ENCODE measurements at places on chromosomes 11 and 22.

GRCh38 chr11:33307984-33308383 lies 50.8 kb downstream of the HIPK3 start:
- DNase-seq = no peak

- no peak for DNase-seq
These were observed 68.5 kb upstream of the PARVG start for GRCh38 chr22:44112191-44112590.

DNA sequence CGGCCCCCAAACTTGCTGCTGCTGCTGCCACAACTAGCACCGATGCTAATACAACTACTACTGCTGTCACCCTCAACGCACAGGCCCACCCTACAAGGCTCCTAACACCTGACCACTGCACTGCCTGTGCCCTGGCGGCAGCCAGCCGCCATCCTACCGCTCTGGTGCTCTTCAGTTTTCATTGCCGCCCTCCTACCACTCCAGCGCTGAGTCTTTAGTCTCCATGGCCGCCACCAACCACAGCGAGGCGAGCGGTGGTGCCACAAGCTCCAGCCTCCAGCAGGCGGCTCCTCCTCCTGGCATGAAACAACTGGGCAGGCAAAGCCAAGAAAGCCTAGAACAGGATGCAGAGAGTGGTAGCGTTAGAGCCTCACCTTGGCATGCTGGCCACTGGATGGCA lies 5.0 kb upstream of the RFPL3 start:
- no peak for DNase-seq

DNA sequence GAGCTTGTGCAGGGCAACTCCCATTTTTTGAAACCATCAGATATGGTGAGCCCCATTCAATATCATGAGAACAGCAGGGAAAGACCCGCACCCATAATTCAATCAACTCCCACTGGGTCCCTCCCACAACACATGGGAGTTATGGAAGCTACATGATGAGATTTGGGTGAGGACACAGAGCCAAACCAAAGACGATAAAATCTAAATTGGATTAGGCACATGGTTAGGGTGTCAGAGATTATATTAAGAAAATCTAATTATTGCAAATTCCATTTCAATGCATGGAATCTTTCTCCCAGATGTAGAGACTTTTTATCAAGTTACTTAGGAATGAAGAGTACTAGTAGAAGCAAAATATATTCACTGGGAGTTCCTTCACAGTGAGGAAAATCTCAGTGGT lies 324.9 kb downstream of the JRKL start:
- no peak for DNase-seq

GRCh38 chr11:61747192-61747966 lies 5.1 kb upstream of the MYRF start:
- DNase-seq = peak; percentile 39

DNA sequence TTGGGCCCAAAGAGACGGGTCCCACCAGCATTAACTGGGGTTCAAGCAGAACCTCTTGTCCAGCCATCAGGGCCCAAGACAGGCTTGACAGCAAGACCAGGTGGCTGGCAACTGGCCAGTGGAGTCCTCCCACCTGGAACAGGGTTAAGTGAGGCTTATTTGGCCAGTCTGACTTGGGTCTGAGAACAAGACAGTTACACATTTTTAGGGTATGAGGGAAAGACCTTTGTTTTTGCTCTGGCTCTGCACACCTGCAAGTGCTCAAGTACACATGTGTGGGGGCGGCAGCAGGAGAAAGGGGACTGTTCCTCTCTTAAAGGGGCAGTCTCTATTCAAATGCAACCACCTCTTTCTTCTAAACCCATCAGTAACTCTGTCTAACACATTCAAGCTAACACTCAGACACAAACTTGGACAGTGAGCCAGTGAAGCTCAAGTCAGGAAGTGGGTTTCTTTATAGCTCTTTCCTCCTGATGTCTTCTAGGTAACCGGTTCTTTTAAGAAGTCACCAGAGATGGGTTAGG lies 116.2 kb downstream of the ETS1 start:
- DNase-seq = no peak

GRCh38 chr22:27602390-27602789 lies 199.2 kb downstream of the MN1 start:
- DNase-seq = no peak

DNA sequence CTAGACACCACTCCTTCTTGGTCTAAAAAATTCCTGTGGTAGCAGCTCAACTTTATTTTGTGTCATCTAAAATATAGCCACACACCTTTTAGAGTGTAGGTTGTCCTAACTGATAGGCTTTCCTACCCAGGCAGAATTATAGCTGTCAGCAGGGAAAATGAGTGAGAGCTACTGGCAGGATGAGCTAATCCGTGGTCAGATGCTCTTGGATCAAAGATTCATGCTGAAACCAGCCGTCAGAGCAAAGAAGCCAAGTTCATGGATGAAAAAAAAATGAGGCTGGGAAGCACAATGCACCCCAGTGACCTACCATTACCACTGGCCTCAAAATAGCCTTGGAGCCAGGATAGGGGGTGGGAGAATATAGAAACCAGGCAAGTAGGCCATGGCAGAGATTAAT lies 113.1 kb upstream of the BLID start:
- DNase-seq = no peak

DNA sequence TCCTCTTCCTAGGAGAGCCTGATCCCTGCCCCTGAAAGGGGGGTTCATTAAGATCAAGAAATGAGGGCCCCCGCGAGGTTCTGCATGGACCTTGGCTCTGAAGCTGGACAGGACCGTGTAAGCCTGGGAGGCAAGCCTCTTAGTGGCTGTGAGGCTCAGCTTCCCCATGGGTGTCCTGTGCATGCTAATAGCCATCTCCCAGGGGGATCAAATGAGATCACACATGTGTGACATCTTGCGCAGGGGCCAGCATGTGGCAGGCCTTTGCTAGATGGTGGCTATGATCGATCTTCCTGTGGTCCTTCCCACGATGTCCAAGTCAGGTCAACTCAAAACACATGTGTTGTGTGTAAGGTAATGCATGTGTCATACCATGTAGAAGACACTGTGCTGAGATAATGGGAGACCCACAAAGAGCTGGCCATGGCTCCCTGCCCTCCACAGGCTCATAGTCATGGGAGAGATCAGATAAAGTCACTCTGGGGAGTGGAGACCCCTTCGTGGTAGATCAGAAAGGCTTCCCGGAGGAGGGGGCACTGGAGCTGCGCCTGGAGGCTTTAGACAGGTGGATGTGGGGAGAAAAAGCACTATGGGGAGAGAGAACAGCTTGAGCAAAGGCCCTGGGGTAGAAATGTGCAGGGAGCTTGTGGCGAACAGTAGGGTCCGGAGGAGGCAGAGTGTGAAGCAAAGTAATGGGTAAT lies 3.7 kb downstream of the RAC2 start:
- DNase-seq = no peak

Data from HL-60 (cell line).